ENCODE measurements at places on chromosomes 2 and 18.

DNA sequence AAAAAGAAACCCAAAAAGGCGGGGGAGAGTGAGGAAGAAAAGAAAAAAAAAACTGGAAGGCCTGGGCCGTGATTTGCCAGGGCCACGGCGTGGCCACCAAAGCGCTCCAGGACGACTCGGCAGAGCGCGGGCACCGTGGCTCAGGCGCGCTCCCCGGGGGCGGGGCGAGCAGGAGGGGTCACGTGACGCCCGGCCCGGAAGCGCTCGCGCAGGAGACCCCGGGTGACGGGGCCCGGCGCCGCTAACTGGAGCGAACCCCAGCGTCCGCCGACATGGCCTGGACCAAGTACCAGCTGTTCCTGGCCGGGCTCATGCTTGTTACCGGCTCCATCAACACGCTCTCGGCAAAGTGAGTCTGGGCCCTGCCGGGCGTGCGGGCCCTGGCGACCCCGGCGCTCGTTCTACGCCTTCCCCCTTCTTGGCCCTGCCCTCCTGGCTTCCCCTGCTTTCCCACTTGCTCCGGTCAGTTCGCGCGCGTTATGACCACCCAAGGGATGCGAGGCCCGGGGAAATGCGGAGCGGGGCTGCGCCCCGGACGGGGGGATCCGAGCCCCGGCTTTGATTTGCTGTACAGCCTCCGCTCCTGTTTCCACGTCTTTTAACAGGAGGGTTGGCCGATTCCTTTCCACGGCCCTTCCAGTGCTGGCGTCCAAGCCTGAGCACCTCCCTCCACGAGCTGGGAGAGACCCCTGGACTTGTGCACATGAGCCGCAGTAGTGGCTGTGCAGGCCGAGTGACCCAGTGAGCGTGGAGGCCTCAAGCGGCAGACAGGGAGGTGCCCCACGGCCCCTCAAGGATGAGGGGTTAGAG is at the start of gene SLC35F6:
TSS of gene SLC35F6 (plus strand) at position 207 of the 810 bp plus-strand sequence. CDS start at position 273, 66 bp downstream.
- DNase-seq, result peak; percentile 64

DNA sequence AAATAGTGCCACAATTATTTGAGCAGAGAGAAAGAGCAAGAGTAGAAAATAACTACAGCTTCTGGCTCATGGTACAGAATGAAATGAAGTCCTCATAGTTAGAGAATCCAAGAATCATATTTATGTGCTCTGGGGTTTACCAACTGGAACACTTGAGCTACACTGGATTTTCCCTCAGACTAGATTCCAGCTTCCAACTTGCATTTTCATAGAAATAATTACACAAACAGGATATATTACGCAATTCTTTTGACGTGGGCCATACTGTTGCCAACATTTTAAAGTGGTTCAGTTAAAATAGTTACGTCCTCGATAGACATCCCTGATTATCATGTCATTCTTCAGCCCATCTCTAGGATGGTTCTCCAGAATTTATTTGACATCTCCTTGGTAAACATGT is 129.2 kb downstream of the ETAA1 start:
- no peak for DNase-seq

- no peak for DNase-seq
These were observed 2.7 kb upstream of the TNS1 start for GRCh38 chr2:218005486-218005885.

GRCh38 chr2:146412625-146413024 is 1432.2 kb upstream of the ACVR2A start:
- DNase-seq, result no peak

DNA sequence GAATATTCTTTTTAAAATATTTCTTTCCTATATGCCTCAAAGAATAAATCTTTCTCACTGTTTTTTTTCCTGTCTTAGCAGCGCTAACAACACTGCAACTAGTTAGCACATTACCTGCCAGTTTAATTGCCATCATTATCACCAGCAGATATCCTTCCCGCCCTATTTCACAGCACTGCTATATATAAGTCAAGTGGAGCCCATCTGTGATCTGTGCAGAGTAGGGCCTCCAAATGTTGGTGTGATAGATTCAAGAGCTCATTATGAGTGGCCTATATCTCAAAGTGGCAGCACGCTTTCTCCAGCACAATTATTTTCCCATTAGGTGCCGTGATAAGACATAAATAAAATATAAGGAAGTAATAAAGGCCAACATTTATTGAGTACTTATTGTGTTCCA is 19.8 kb upstream of the RGPD4 start:
- no peak for DNase-seq

- no peak for DNase-seq
These were observed 39.3 kb upstream of the NFATC1 start for GRCh38 chr18:79356435-79356834.

GRCh38 chr2:107258531-107259407 is 372.8 kb upstream of the ST6GAL2 start:
- no peak for DNase-seq

DNA sequence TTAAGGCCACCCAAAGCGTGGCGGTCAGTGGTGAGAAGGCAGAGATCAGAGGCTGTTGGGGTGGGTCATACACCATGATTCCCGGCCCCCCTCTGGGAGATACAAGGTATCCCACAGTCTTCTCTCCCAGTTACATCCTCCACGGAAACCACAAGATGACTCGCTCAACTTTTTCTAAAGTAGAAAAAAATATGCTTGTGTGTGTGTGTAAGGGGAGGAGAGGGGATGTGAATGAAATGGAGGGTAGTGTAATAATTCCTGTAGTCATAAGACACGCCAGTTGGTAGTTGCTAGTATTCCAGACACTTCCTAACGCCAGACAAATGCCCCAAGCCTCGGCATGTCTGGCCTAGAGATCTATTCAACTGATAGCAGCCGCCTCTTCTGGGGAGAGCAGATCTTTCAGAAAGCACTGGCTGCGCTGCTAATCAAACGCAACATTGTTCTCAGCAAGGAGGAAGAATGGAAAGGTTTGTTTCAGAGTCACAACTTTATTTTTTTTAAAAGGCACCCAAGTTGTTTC is 143.5 kb downstream of the TGIF1 start:
- no peak for DNase-seq

- no peak for DNase-seq
These were observed 3.0 kb downstream of the FEV start for GRCh38 chr2:218981881-218982585.

DNA sequence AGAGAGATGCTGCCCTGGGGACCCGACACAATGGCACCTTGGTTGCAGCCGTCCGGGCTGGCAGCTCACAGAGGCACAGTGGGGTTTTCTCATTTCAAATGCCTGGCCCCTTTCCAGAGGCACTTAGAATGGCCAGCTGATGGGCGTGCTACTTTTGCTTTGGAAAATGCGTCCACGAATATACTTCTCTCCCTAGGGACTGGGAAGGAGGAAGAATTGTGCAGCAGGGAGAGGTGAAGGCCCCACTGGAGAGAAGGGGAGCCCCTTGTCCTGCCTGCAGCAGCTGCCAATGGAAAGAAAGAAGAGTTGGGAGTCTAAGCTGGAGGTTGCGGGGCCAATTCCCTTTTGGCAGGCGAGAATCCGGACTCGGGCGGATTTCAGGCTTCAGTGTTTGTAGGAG is 1.1 kb upstream of the MAL start:
- peak; percentile 67 for DNase-seq

GRCh38 chr2:20257411-20257810 is 32.5 kb upstream of the SDC1 start:
- no peak for DNase-seq

- no peak for DNase-seq
These were observed 174.6 kb downstream of the TGIF1 start for GRCh38 chr18:3624546-3624934.

DNA sequence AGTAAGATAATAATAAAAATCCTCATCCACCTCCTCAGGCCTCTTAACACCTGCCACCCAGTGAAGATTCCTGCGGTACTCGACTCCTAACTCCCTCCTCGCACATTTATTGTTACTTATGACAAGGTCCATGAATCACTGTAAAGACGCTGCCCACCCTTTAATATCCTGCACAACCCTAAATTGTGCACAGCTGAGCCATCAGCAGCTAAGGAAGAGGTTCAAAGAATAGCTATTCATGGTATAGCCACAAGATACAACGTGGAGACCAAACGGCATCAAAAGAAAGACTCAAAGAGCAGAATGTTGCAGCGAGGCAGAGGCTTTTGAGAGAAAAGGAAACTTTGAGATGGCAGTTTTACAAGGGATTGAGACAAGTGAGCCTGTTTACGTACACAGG is 266.3 kb downstream of the SATB2 start:
- DNase-seq, result no peak

DNA sequence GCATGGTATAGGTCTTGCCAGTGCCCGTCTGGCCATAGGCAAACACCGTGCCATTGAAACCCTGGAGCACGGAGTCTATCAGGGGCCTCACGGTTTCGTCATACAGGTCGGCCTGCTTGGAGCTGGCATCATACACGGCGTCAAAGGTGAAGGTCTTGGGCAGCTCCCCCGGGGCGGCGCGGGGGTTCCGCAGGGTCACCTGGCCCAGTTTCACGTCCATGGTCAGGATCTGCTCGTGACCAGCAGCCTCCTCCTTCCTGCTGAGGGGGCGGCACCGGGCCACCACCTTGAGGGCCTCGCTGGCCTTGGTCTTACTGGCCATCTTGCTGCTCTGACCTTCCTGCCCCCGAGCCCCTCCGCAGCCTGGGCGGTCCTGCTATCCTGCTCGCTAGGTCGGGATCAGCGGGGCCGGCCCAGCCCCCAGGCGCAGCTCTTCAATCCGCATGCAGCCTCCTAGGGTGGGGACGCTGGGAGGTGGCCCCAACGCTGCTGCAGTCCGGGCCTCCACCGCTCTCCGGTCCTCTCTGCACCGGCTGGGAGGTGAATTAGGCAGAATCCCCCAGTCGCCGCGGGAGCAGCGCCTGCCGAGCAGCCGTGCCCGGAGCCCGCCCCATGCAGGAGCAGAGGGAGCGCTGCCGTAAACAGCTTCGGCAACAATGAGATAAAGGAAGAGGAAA is 563 bp downstream of the KIF3C start:
- DNase-seq, result no peak

DNA sequence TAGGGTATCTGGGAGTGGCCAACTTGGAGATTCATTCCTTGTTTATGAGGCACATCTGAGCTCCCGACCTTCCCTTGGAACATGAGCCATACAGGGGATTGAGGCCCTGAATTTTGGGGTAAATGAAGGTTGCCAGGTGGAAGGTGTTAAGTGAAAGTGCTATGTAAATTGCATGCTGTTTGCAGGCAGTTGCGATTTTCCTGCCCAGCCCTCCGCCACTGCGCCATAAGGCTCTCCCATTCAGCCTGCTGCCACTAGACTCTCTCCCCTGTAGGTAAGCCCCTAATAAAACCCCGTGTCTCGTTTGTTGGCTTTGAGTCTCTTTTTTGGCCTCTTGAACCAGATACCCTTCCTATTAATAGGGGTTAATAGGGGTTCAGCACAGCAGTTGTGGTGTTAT is 33.8 kb downstream of the PCARE start:
- DNase-seq, result no peak

- no peak for DNase-seq
These were observed 113.9 kb downstream of the MYO1B start for GRCh38 chr2:191359133-191359532.

DNA sequence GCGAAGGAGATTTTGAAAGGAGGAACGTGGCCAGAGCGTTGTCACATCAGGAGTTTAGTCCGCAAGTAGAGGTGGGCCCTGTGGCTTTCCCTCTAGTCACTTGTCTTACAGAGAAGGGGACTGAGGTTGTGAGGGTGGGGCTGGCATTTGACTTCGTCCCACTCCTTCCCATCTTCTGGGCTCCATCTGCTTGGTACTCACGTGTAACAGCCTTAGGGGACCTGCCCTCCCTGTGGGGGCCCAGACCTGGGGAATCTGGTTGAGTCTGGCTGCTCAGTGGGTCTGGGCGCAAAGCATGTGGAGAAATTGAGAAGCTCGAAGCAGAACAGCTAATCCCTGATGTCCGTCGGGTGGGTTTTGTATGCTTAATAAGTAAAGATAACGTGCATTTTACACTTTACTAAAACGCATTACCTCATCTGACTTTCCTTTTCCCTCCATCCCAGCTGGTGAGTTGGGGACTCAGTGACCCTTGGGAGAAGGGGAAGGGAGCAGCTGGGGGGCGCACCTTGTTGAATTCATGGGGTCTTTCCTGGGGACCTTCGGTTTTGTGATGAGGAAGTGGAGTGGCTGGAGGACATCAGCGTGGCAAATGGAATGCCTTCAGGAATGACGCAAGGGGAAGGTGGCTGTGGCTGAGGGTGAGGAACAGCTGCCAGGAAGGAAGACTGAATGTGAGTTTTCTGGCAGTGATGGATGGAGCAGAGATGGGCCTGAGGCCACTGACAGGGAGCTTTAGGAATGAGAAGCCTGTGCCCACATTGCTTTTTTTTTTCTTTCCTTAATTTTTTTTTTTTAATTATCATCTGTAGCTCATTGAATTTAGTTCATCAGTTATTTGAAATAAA is 44.8 kb downstream of the ASAP2 start:
- no peak for DNase-seq

DNA sequence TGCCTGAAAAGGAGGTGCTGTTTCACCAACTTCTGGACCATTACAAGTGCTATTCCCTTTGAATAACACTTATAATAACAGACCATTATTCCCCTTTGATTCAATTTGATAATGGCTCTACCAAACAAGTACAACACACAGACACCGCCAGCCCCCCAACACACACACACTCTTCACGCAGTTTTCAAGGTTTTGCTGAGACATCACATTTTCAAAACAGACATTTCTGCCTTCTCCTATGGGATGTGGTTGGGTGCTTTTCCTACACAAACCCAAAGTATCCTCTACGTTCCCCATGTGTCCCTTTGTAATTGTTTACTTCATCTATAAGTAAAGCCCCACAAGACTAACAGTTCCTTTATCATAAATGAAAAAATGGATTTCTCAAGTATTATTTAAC is 229.7 kb downstream of the KCNH7 start:
- no peak for DNase-seq

GRCh38 chr18:65754121-65754520 is 3.3 kb downstream of the CDH7 start:
- no peak for DNase-seq

GRCh38 chr2:38301340-38301968 is 75.6 kb downstream of the ATL2 start:
- DNase-seq, result no peak

- DNase-seq, result no peak
These were observed 34.5 kb upstream of the RAB31 start for GRCh38 chr18:9673296-9674251.

DNA sequence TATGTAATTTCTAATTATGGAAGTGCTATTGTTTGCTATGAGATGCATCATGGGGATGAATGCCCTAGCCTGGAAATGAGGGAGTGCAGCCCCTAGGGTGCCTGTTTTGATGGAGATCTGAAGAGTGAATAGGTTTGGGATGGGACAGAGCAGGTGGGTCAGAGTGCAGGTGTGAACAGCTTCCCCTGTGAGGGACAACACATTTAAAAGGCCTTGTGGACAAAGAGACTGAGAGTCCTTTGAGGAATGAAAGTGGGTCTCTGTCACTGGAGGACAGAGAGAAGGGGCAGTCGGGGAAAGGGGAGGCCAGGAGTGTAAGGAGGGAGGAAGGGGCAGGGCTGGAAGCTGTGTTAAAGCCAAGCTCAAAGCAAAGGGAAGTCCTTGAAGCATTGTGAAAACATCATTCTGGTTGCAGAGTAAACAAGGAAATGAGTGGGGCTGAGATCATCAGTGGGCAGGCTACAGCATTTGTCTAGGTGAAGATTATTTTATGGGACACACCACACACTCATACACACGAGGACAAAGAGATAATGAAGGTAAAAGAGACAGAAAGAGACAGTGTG is 877.6 kb downstream of the SLC4A3 start:
- no peak for DNase-seq

- DNase-seq, result no peak
These were observed 36.5 kb upstream of the HTR2B start for GRCh38 chr2:231161252-231161839.

GRCh38 chr18:34802959-34803358 is 92.9 kb downstream of the DTNA start:
- no peak for DNase-seq

GRCh38 chr2:189561371-189562038 is 19.1 kb downstream of the SLC40A1 start:
- no peak for DNase-seq

Measured in C1 segment of cervical spinal cord (tissue), 14 donors.